ENCODE measurements at places on chromosomes 6 and 20. TPM values are rescaled to one million over a fixed set of nuclear protein-coding genes. Genes with fewer than 3 reads are reported as not detected.

Gene ZBTB22
- 28.3 TPM for polyA plus RNA-seq

Gene ITCH
- 51.3 TPM for polyA plus RNA-seq

Gene DEFB124
- polyA plus RNA-seq, result 0.36 TPM

Gene PRKN
- 15.1 TPM for polyA plus RNA-seq

Gene SIRPD
- not detected for polyA plus RNA-seq

Gene ANKRD66
- not detected for polyA plus RNA-seq

Gene APOM
- 114 TPM for polyA plus RNA-seq

Gene TP53TG5
- 1.2 TPM for polyA plus RNA-seq

Gene MTFR2
- polyA plus RNA-seq, result 3.2 TPM

Gene PGC
- polyA plus RNA-seq, result 0.07 TPM

Gene HRH3
- not detected for polyA plus RNA-seq

Gene PSMB8
- polyA plus RNA-seq, result 22.3 TPM

Gene MCHR2
- polyA plus RNA-seq, result not detected

Gene BPIFB1
- not detected for polyA plus RNA-seq

Gene WFDC5
- polyA plus RNA-seq, result not detected

Gene EHMT2
- polyA plus RNA-seq, result 98.4 TPM

Gene TUBB2B
- polyA plus RNA-seq, result 109 TPM

Gene C20orf96
- 36.9 TPM for polyA plus RNA-seq

Gene CDH4
- polyA plus RNA-seq, result 7.9 TPM

Gene SRSF12
- polyA plus RNA-seq, result 17.4 TPM

Gene OVOL2
- polyA plus RNA-seq, result 1.5 TPM

Gene EBF4
- polyA plus RNA-seq, result 45.7 TPM

Gene PDRG1
- 21.8 TPM for polyA plus RNA-seq
